Cardiac fibroblast (primary cell): ENCODE measurements at places on chromosomes 11 and 22.
A peak's percentile ranks its signal among the peaks of the same experiment; 100 is the strongest.

GRCh38 chr11:114912826-114913225 is 234.5 kb downstream of the NXPE2 start:
- DNase-seq: no peak

DNA sequence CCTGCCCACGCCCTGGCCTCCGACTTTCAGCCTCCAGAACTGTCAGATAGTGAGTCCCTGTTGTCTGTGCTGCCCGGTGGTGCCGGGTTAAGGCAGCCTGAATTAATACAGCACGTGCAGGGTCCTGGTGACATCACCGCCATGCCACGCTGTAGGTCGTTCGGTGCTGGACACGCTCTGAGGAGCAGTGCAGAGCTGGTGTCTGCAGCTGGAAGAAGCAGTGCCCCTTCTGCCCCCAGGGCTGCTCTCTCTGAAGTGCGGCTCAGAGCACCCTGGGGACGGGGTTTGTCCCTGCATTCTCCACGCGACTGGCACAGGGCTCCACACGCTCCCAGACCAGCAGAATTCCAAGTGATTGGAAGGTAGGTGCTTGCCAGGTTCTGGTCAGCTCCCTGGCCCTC is 831.5 kb downstream of the TBC1D22A start:
- no peak for DNase-seq

- DNase-seq: no peak
These were observed 92.8 kb downstream of the ARHGAP8 start for GRCh38 chr22:44845191-44845590.

DNA sequence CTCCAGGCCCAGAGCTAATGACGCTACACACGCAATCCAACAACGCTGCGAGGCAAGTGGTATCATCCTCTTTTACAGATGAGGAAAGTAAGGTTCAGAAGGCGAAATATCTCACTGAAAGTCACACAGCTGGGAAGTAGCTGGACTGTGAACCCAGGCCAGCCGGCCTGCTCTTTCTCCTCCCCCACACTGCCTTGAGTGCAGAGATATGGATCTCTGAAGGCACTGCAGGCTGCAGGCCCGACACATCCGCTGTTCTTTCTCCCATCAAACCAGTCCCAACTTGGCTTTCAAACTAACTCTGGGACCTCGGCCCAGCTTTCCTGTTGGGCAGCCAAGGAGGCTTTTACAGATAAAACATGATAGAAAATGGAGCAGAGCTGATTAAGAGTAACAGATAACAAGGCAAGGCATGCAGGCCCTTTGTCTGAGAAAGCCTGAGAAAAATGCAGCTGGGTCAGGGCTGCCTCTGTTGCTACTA is 64.0 kb upstream of the PTPRJ start:
- DNase-seq: peak; percentile 91

- no peak for DNase-seq
These were observed 15.0 kb upstream of the YWHAH start for GRCh38 chr22:31929167-31929930.

DNA sequence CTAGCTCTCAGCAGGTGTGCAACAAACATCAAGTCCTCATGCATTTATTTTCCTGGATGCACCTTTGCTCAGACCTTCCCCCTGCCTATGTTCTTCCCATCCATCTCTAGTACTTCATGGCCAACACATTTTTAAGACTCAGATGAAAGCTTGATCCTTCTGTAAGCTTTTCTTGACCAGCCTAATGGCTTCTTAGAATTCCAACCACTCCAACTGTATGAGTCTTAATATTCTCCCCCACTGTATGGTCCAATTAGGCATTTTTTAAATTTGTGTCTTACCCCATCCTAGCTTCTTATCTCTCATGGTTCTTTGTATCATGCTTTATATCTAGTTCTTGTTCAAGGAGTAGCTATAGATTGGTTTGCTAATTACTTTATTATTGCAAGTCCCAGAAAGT is 44.8 kb downstream of the TENM4 start:
- no peak for DNase-seq

- DNase-seq: peak; percentile 79
These were observed 21.9 kb downstream of the SERPINH1 start for GRCh38 chr11:75583718-75584658.

DNA sequence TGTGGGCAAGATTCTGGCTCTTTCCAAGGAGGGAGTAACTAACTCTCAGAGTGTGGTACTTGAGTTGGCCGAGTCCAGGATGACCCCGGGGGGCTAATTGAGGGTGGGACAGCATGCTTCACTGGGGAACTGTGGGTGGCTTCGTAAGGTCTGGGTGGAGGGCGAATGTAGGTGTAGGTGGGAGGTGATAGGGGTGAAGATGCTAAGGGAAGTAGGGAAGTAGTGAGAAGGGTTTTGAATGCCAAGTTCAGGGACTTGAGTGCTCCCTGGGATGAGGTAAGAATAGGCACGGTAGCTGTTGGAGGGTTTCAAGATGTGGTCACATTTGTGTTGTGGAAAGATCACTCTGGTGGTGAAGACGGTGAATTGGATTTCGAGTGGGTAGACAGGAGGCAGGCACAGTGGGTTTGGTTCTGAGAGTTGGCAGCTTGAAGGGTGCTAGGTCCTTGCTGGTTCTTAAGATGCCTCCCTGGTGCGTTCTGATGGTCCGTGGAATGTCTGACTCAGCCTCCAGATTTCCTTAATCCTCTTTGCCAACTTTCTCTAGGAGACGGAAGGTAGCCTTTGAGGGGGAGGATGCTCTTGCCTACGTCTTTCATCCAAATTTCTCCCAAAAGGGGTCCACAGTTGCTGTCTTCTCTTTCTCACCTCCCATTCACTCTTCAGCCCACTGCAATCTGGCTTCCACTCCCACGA is 2.5 kb upstream of the DNAL4 start:
- DNase-seq: peak; percentile 56

DNA sequence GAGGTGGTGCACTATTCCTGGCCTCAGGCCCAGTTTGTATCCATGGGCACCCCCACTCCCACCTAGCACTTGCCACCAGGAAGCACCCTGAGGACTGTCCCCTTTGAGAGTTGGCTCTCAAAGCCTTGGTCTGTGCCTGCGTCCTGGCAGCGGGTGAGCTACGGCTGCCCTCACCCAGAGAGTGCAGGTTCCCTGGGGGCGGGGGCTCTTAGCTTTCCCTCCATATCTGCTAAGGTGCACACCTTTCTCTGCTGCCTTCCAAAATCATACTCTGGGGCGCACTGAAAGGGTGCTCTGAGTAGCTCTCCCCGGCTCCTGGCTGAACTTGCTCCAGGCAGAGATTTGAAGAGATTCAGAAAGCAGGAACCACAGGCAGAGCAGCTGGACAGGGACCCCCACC is 7.1 kb downstream of the KCNQ1 start:
- no peak for DNase-seq

- peak; percentile 13 for DNase-seq
These were observed 134.9 kb downstream of the METTL15 start for GRCh38 chr11:28243061-28243460.

DNA sequence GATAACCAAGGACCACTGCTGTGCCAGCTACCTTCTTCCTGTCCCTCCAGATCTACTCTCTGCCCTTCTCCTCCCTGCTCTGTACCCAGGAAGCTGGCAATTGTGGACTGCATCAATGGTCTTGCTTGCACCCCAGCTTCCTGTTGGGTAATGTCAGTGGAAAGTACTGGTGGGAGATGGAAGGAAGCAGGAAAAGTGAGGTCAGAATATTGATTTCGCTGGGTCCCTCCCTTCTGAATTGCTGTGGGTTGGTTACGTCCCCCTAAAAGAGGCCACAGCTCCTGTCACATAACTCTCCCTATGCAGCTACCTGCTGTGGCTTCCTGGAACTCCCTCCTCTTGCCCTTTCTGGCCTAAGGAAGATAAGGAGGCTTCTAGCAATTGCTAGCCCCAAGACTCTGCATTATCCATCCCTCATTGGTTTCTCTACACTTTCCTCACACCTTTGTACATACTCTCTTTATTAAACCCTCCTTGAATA is 81.2 kb downstream of the RASSF10 start:
- no peak for DNase-seq

DNA sequence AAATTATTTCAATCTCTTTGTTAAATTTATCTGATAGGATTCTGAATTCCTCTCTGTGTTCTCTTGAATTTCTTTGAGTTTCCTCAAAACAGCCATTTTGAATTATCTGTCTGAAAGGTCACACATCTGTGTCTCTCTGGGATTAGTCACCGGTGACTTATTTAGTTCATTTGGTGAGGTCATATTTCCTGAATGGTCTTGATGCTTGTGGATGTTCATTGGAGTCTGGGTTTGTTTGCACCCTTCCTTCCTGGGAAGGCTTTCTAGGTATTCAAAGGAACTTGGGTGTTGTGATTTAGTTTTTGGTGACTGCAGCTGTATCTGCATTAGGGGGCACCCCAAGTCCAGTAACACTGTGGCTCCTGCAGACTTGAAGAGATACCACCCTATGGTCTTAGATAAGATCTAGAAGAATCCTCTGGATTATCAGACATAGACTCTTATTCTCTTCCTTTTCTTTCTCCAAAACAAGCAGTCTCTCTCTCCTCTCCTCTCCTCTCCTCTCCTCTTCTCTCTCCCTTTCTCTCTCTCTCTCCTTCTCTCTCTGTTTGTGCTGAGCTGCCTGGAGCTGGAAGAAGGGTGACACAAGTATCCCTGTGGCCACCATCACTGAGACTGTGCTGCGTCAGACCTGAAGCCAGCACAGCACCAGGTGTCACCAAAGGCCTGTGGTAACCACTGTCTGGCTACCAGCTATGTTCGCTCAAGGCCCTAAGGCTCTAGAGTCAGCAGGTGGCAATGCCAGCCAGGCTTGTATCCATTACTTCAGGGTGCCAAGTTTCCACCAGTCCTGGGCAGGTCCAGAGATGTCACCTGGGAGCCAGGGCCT is 3.3 kb upstream of the HEPN1 start:
- DNase-seq: no peak
